ENCODE measurements at places on chromosomes 7 and 10. TPM values are rescaled to one million over a fixed set of nuclear protein-coding genes. Genes with fewer than 3 reads are reported as not detected.

The TMEM196 gene
- total RNA-seq = not detected

The TAS2R40 gene
- total RNA-seq = not detected

The AMPH gene
- total RNA-seq = not detected

The GRB10 gene
- total RNA-seq = 87.8 TPM

The NXPH1 gene
- total RNA-seq = not detected

The TAS2R3 gene
- 1.0 TPM for total RNA-seq

The MRPS24 gene
- total RNA-seq = 46.5 TPM

The FAM13C gene
- total RNA-seq = 1.00 TPM

The PPP1R17 gene
- total RNA-seq = not detected

Measured in nasal cavity respiratory epithelium epithelial cell of viscerocranial mucosa (primary cell).